ENCODE measurements at places on chromosomes 6 and 20. TPM values are rescaled to one million over a fixed set of nuclear protein-coding genes. Genes with fewer than 3 reads are reported as not detected.

Gene CASS4
- total RNA-seq, result 0.12 TPM

Gene HMGCLL1
- total RNA-seq, result 0.08 TPM

Gene KIF25
- total RNA-seq, result 0.03 TPM

Gene FRK
- 1.4 TPM for total RNA-seq

Gene TRIM10
- total RNA-seq, result not detected

Gene CCN6
- not detected for total RNA-seq

Gene GLP1R
- not detected for total RNA-seq

Measured in A549 treated with Hydrocortisone at 1 μM for 4 hours (cell line).